ENCODE measurements at places on chromosomes 1 and 21. TPM values are rescaled to one million over a fixed set of nuclear protein-coding genes. Genes with fewer than 3 reads are reported as not detected.
A peak's percentile ranks its signal among the peaks of the same experiment; 100 is the strongest.

DNA sequence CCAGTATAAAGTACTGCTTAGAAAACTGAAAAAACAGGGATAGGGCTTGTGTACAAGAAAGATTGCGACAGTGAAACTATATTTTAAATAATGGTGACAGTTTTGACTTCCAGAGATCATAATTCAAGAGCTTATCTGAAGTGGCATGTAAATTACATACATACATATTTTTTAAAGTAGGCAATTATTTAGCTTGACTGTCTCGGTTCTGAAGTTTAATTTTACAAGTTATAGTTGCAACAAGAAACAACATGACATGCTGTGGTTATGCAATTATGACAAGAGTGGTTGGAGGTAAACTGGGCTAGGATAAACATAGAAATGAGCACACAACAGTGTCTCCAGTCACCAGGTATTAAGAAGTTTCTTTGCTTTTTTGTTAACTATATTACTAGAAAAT lies 4.1 kb downstream of the C1orf21 start:
- DNase-seq, result no peak

DNA sequence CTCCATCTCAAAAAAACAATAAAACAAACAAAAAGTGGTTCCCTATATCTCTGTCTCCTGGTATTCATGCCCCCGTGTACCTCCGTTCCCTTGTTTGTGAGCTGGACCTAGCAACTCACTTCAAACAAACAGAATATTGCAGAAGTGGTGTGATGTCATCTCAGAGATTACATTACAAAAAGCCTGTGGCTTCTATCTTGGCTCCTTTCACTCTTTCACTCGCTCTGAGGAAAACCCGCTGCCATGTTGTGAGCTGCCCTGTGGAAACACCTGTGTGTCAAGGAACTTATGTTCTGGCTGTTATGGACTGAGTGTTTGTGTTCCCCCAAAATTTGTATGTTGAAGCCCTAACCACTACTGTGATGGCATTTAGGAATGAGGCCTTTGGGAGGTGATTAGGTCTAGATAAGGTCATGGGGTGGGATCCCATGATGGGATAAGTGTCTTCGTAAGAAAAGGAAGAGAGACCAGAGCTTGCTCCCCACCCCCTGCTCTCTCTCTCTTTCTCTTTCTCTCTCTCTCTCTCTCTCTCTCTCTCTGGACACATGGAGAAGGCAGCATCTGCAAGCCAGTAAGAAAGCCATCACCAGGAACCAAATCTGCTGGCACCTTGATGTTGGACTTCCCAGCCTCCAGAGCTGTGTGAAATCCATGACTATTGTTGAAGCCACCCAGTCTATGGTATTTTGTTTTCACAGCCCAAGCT lies 7.4 kb upstream of the HYI start:
- DNase-seq, result no peak

DNA sequence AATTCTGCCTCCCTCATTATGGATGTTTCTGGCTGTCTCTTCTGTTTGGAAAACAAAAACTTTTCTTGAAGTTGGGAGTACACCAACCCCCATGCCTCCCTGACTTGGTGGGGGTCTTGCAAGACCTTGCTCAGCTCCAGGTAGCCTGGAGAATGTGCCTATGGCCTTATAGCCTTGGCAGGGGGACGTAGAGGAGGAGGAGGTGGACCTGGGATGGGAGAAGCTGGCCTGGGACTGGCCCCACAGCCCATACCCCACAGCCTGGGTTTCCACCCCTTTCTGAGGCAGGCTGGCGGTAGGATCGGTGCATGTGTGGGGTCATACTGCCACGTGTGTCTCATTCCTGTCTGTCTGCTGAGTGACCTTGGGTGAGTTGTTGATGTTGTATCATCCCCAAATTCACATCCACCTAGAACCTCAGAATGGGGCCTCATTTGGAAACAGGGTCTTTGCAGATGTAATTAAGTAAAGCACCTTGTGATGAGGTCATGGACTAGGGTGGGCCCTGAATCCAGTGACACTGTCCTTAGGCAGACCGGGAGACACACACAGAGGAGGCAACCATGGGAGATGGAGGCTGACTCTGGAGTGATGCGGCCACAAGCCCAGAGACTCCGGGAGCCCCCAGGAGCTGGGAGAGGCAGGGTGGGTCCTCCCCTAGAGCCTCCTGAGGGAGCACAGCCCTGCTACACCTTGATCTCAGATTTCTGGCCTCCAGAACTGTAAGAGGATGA lies 18.5 kb downstream of the OBSCN start:
- no peak for DNase-seq

DNA sequence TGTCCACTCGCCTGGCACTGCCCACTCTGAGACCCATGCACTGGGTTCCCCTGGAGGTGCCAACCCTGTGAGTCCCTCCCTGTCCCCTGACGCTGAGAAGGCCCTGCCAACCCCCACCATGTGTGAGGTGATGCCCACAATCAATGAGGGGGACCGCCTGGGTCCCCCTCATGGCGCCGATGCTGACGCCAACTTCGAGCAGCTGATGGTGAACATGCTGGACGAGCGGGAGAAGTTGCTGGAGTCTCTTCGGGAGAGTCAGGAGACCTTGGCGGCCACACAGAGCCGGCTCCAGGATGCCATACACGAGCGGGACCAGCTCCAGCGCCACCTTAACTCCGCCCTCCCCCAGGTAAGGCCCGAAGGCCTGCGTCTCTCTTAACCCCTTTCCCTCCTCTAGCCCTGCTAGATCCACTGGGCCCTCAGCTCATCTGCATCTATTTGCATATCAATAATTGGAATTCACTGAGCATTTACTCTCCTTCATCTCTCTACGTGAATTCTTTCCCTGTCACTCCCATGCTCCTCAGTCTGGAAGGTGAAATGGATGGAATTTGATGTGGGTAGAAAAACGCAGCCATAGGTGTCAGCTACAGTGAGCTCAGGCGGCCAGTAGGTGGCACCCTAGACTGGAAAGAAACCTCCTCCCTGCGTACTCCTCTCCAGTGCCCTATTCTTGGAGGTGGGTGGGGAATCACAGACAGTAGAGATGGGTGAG lies 12.8 kb downstream of the PPFIA4 start:
- peak; percentile 32 for DNase-seq

Gene TMEM50B
- polyA plus RNA-seq, result 45.4 TPM
